Mononuclear cell (primary cell): ENCODE measurements at places on chromosomes 7 and 10. TPM values are rescaled to one million over a fixed set of nuclear protein-coding genes. Genes with fewer than 3 reads are reported as not detected.

The MRPL43 gene
- total RNA-seq = 18.9 TPM

The PRKG1 gene
- 1.2 TPM for total RNA-seq

The VWC2 gene
- not detected for total RNA-seq

The ZNF853 gene
- 3.8 TPM for total RNA-seq

The RGS10 gene
- total RNA-seq = 181 TPM

The AGMO gene
- total RNA-seq = not detected

The SPDYE11 gene
- total RNA-seq = not detected

The MRPS17 gene
- 6.4 TPM for total RNA-seq

The CYP2W1 gene
- not detected for total RNA-seq

The CYP3A7 gene
- not detected for total RNA-seq

The TMEM225B gene
- 1.4 TPM for total RNA-seq

The EPHB4 gene
- total RNA-seq = 4.1 TPM

The RBP3 gene
- not detected for total RNA-seq

The CTAGE6 gene
- 0.42 TPM for total RNA-seq

The SLC35B4 gene
- total RNA-seq = 6.8 TPM

The OR6B1 gene
- total RNA-seq = under 0.01 TPM

The STN1 gene
- total RNA-seq = 28.7 TPM

The HDAC9 gene
- 20.9 TPM for total RNA-seq

The RNF148 gene
- total RNA-seq = not detected

The DYDC2 gene
- not detected for total RNA-seq

The NPSR1 gene
- total RNA-seq = not detected

The TRIM50 gene
- total RNA-seq = not detected

The GJD4 gene
- not detected for total RNA-seq

The OR2A42 gene
- total RNA-seq = 0.10 TPM

The UTF1 gene
- not detected for total RNA-seq

The COL13A1 gene
- total RNA-seq = 0.52 TPM

The INMT gene
- 0.52 TPM for total RNA-seq

The CDC14C gene
- 0.21 TPM for total RNA-seq

The TUBAL3 gene
- total RNA-seq = not detected

The DLX6 gene
- total RNA-seq = not detected

The NEUROD6 gene
- not detected for total RNA-seq

The FFAR4 gene
- total RNA-seq = under 0.01 TPM

The WNT8B gene
- total RNA-seq = not detected

The TEX47 gene
- total RNA-seq = not detected

The OR13A1 gene
- total RNA-seq = 0.10 TPM

The PRTFDC1 gene
- total RNA-seq = 3.0 TPM

The HOXA3 gene
- total RNA-seq = under 0.01 TPM

The GFRA1 gene
- not detected for total RNA-seq

The IRF5 gene
- 26.7 TPM for total RNA-seq

The FAM13C gene
- not detected for total RNA-seq

The ATG9B gene
- total RNA-seq = 3.6 TPM

The EN2 gene
- not detected for total RNA-seq

The VWDE gene
- 1.6 TPM for total RNA-seq

The ACTL6B gene
- not detected for total RNA-seq

The NCOA4 gene
- 265 TPM for total RNA-seq

The IFRD1 gene
- total RNA-seq = 180 TPM

The PHKG1 gene
- total RNA-seq = 3.1 TPM

The NPY4R gene
- not detected for total RNA-seq

The CPA2 gene
- not detected for total RNA-seq

The TECPR1 gene
- 29.8 TPM for total RNA-seq

The CPVL gene
- 132 TPM for total RNA-seq

The PPP1R9A gene
- total RNA-seq = 1.6 TPM
